ENCODE measurements at places on chromosomes 1 and 21.

DNA sequence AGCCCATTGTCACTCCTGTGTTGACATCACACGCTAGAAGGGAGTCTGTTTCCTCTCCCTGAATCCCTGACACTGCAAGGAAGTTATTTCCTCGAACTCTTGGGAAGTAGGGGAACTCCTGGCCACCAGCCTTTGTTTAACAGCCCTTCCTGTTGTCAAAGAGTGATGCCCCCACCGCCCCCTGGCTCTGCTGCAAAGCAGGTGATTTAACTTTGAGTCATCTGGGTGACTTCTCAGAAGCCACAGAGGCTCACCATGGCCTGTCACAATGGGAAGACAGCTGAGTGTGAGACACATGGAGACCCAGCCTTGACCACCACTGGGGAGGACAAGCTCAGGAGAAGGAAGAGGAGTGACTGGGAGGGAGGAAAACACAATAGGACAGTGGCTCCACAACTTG lies 182.8 kb downstream of the PSMG1 start:
- DNase-seq: no peak

DNA sequence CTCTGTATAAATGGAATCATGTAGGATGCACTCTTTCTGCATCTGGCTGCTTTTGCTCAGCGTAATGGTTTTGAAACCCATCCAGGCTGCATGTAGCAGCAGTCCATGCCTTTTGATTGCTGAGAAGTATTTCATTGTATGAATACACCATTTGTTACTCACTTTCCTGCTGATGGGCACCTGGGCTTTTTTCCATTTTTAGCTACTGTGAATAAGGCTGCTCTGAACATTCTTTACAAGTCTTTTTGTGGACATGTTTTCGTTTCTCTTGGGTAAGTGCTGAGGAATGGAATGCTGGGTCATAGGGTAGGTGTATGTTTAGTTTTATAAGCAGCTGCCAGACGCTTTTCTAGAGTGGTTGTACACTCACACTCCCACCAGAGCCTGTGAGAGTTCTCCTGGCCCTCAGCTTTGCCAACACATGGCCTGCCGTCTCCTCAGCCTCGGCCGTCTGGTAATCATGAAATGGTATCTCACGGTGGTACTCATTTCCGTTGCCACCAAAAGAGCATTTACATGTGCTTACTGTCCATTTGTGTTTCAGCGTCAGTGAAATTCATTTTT lies 22.7 kb downstream of the SLX9 start:
- DNase-seq: peak; percentile 70

- DNase-seq: no peak
Observed at GRCh38 chr21:32381571-32381970, 11.2 kb downstream of the URB1 start.

GRCh38 chr1:232440325-232441035 lies 189.5 kb downstream of the SIPA1L2 start:
- no peak for DNase-seq

GRCh38 chr1:25952841-25953401 lies 44.9 kb downstream of the PAFAH2 start:
- peak; percentile 3 for DNase-seq

- DNase-seq: no peak
Observed at GRCh38 chr1:232302376-232303221, 327.3 kb downstream of the SIPA1L2 start.

DNA sequence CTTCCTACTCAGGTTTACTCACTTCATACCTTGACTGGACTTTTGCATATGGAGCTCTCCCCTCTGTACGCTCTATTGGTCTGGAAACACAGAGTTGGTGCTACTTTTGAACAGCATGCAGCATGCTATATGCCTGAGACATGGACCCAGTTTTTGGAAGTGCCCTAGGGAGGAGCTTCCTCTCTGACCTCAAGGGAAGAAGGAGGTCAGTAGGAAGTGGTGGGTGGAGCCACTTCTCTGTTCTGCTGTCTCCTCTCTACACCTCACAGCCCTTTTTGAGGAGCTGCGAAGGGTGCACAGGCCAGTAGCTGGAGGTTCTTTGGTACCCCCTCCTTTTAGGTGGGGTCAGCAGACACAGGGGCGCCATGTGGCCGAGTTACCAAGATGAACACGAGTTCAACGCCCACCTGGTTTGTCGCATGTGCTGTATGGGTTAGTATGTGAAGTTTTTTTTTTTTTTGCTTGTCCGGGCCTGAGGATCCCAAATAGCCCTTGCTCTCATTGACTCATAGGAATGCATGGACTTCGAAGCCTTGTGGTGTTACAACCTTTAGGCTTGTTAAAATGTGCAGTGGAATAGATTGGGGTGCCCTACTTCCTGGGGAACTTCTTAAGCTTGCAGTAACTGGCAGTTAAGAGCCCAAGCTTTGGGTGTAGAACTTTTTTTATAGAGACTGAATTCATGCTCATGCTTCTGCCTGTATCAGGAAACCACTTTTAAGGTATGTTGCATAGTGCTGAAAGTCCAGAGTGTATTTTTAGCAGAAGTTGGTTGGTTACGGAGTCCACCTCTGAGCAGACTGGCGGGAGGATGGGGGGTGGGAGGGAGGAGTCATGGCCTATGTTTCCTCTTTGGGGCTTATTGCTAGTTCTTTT lies 10.7 kb downstream of the MACF1 start:
- DNase-seq: no peak

GRCh38 chr1:168114845-168115244 lies 21.9 kb downstream of the GPR161 start:
- DNase-seq: no peak

DNA sequence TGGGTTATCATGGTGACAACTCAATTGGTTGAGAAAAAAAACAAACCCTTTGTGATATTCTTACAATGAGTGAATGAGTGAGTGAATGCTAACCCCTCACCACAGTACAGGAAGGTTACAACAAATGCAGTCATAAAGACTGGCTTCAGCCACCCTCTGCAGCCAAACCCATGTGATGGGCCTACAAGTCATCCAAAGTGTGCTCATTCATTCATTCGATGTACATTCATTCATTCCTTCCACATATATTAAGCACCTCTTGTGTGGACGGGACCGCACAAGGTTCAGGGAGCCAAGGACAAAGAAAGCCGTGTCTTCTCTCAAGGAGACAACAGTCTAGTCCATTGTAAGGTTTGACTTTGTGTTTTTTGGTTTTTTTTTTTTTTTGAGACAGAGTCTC lies 49.4 kb downstream of the WDR4 start:
- no peak for DNase-seq

- DNase-seq: no peak
Observed at GRCh38 chr1:223394242-223394641, 1.0 kb downstream of the CCDC185 start.

DNA sequence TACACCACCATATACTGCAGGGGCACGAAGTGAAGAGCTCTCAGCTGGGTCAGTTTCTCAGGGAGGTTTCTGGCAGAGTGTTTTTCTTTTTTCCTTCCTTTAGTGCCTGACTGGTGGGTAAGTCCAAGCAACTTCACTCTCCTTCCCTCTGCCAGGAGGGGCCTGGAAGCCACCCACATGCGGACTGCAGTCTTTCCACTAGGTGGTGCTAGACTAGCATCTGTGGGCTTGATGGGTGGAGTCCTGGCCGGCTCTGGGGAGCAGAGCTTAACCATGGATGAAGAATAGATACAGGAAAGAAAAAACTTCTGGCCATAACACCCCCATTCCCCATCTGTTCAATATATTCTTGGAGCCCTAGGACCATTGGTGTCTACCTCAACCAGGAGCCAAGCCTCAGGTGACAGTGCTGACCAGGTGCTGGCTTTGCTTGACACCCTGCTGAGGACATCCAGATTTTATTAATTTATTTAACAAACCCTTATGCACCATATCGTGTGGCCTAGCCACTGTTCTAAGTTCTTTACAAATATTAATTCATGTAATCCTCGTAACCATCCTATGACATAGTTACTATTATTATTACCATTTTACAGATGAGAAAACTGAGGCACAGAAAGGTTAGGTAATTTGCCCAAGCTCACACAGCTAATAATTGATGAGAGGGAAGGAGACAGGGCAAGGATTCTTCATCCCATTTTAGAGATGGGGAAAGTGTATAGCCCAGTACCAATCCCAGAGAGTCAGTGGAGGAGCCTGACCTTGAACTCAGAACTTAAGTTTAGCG lies 126.7 kb upstream of the CSF3R start:
- DNase-seq: peak; percentile 13

DNA sequence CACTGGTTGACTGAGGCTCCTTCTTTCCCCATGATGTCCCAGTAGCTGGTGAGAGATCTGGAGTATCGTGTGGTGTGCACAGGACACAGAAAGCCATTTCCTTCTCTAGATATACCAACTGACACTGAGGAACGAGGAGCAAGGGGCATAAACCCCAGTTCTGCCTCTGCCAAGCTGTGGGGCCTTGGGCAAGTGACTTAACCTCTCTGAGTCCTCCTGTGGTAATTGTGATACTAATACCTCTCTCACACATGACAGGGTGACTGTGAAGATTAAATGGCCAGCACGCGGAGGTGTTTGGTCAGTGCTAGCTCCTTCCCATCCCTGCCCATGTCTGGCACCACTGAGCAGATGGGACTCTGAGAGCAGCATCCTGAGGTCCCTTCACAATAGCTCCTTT lies 26.3 kb upstream of the TCEA3 start:
- no peak for DNase-seq

- no peak for DNase-seq
Observed at GRCh38 chr1:151157067-151157531, 650 bp downstream of the TNFAIP8L2 start.

- DNase-seq: peak; percentile 51
Observed at GRCh38 chr1:224544346-224545110, 71.6 kb upstream of the CNIH3 start.

DNA sequence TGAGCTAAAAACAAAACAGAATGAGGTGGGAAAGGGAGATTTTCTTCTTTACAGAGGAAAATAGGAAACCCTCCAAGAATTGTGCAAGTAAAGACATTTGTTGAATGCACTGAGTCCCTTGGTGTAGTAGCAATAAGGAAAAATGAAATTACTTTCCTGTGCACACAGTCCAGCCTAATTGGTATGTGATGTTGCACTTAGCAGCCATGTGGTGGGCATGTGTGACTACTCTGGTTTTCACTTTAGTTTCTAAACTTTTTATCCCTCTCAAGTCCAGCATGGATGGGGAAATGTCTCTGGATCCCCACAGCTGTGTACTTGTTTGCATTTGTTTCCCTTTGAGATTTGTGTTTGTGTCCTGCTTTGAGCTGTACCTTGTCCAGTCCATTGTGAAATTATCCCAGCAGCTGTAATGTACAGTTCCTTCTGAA lies 7.1 kb upstream of the AGO3 start:
- DNase-seq: no peak
